ENCODE measurements at places on chromosomes 5 and 9.

GRCh38 chr5:146400201-146400600 is 46.9 kb upstream of the TCERG1 start:
- no peak for DNase-seq

DNA sequence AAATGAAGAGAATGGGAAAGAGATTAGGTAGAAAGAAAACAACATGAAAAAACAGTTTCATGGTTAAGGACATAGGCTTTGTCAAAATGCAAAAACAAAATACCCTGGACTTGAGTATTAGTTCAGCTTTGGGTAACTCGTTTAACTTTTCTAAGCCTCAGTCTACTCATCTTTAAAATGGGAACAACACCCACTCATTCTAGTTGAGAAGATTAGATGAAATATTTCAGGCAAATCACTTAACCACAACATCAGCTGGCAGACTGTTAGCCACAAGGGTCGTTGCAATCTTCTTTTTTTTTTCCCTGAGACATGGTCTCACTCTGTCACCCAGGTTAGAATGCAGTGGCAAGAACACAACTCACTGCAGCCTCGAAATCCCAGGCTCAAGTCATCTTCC is 185.6 kb downstream of the DCP2 start:
- DNase-seq = no peak

GRCh38 chr9:136625101-136626065 is 37.3 kb upstream of the EGFL7 start:
- no peak for DNase-seq

DNA sequence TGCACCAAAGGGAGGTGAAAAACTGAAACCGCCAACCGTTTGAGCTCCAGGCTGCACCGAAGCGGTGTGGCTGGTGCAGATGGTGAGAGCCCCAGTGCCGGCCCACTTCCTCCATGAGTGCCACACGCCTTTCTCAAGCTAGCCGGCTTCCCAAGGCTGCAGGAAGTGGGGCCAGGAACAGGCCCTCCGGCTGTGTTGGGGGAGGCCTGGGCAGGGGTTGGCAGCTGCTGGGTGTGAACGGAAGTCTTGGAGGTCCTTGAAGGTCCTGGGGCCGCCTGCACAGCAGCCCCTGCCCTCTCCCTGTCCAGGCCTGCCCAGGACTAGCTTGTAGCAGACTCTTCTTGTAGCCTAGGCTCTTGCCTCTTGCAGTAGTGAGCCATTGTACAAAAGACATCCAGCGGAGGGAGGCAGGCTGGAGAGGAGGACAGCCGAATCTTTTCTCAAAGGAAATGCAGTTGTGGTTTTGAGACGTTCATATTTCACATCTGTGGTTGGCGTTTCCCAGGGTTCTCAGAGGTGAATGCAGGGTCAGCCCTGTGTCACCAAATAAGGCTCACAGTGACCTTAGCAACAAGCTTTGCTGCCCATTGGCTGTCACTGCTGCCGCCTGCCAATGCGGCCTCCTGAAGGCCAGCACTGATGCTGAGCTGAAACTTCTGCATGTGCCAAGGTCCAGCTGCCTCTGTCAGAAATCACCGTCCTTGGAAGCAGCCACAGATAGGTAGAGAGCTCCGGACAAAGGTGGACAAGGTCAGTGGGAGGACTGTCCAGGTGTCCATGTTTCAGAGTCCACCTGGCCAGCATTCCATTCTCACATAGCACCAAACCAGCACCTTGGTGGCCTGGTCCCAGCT is 23.9 kb downstream of the IRF1 start:
- peak; percentile 88 for DNase-seq

- no peak for DNase-seq
These were observed 54.4 kb downstream of the CCDC192 start for GRCh38 chr5:127757576-127757975.

- DNase-seq = no peak
These were observed 150.8 kb upstream of the SLC44A1 start for GRCh38 chr9:105093685-105094084.

DNA sequence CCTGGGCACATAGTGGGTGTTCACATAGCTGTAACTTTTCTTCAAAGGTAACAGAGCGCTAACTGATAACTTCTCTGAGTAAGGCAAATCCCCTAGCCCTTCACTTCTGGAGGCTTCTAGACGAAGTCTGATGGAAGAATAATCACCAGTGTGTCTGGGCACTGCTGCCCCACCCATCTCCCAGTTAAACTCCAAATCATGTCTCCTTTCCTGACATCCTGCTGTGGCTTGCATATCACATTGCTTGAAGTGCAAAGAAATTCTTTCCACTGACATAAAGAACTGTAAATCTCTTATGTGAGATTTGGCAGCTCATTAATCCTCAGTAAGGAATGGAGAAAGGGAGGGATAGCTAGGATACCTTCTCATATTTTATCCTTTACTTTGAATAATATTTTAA is 74.6 kb downstream of the MARCHF11 start:
- DNase-seq = no peak

DNA sequence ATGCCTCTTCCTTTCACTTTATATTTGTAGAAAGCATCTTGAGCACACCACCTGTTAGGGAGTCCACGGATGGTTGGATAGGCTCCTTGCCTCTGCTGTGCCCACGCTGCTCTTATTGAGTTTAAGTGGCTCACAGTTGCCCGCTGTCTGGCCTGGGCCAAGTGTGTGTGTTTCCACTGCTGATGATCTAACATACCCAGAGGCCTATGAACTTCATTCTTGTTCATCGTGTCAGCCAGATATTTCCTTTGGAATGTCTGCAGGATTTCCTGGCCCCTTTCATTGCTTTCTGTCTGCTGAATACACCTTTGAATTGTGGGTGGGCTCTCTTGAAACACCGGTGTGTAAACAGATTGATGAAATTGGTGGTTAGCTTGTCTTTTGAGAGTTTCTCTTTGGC is 46.6 kb downstream of the MVB12B start:
- DNase-seq = no peak

DNA sequence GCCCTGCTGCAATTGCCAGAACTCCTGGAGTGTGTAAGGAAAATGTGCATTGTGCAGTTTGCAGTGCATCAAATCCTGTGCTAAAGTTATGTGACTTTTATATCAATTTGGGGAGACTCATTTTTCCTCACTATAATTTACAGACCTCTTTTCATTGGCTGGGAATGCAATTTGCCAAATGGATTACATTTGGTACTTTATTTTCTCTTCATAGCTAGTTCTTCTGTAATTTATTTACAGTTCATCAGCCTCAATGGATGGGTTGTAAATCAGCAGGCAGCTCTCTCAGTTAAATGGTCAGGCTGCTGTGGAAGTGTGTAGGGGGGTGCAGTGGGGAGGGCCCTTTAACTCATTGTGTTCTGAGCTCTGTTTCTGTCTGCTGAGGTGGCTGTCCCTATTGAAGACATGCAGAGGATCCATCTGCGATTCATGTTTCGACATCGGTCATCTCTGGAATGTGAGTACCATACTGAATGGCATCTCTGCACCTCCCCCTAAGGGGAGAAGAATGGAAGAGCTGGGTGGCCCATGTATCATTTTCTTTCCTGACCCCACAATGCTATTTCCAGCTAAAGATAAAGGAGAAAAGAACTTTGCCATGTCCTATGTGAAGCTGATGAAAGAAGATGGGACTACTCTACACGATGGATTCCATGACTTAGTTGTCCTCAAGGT is 74.6 kb downstream of the DOCK2 start:
- no peak for DNase-seq

DNA sequence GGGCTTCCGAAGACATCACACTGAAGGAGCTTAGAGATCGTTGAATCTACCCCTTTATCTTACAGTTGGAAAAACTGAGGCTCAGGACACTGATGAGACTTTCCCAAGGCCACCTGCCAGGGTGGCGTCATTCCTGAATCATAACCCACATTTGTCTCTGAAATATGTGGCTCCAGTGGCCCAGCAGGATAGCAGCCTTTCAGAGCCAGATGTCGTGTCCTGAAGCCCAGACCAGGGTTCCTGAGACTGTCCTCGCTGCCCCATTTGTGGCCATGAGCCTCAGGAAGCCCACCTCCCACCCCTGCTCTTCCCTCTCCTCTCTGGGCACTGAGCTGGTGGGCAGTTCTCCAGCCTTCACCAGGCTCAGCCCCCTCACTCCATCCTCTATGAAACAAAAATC is 2.4 kb downstream of the HMCN2 start:
- no peak for DNase-seq

DNA sequence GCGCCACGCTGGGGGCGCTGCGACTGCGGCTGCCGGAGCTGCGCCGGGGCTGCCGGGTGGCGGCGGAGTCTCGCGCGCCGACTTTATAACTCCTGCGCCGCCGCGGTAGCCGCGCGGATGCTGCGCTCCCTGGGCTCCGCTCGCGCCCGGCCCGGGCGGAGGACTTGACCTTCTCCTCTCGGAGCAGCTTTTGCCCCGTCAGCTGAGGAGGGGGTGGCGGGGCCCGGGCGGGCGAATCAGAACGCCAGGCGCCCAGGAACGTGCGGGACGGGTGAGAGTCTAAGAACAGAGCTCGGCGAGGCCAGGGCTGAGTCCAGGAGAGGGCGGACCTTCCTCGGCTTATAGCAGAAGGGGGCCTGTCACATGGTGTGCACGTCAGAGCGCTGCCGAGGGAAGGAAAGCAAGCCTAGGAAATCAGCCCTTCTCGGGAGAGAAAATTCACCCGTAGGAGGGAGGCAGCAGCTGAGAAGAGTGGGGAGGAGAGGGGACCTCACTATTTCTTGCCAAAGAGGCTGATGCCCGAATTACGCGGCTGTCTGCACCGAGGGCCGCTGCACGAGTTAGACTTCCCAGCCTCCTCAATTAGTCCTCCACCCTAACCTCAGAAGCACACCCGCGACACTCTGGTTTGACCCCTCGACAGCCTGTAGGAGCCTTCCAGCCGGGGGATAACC is at the start of gene FOXD1:
TSS of gene FOXD1 (minus strand) at position 315 of the 674 bp plus-strand sequence. CDS start 415 bp downstream, outside the sequence.
- no peak for DNase-seq

DNA sequence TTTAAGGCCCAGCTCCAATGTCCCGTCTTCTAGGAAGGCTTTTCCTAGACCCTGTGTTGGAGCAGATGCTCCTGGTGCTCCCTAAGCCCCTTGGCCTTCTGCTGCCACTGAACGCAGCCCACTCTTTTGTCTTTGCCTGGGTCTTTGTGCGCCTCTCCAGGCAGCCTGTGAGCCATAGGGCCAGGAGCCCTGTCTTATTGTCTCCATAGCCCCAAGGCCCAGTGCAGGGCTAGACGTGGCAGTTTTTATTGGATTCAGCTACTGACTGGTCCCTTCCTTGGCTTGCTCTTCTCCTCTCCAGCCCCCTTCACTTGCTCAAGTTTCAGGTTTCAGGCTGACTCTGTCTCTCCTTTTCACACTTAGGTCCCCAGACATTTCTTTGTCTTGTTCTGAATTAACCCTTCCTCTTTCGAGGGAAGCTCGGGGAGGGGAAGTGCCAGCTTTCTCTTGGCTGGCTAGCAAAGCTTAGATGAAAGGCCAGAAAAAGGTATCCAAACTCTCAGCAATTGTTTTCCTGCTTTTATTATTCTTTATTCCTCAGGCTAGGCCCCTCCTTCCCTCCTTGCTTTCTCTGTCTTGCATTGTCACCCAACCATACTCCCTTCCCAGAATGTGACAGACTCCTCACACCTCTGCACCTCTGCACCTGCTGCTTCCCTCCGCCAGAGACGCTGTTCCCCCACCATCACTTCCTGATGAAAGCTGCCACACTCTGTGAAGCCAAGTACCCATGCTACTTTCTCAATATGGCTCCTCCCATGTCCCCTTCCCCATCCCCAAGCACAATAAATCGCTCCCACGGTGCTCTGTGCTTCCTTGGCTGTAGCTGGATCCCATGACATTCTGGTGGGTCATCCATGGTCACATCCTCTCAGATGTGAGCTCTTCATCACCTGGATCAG is 101.6 kb upstream of the CPEB4 start:
- no peak for DNase-seq

All from GF-D8 (cell line).